ENCODE measurements at places on chromosomes 1 and 21.

GRCh38 chr1:43284546-43285110, 753 bp downstream of the C1orf210 start:
- H3K27me3 ChIP-seq, result peaks cover 10% of the 10 kb centered on the region
- peaks cover 5% of the 10 kb centered on the region for H3K36me3 ChIP-seq
- no peak for DNase-seq
- H3K4me1 ChIP-seq, result no peaks in the 10 kb centered on the region

DNA sequence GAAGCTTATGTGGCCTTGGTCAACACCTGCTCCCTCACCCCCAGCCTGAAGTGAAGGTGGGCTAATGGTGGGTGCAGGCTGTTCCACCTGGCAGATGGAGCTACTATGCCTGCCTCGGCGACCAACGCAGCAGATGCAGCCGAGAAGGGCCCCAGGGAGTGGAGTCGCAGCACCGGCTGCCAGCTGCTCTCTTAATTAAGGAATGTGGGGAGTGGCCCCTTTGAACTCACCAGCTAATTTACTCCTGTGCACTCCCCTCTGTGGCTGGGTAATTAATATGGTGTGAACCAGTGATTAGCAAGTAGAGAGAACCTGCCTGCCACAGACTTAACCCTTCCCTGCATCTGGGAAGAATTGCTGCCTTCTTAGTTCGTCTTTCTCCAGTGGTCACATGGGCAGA, 3.3 kb upstream of the SLAMF8 start:
- no peak for DNase-seq
- H3K27ac ChIP-seq, result no peak overlapping the region
- no peak overlapping the region for H3K4me3 ChIP-seq
- no peaks in the 10 kb centered on the region for H3K36me3 ChIP-seq
- peaks cover 11% of the 10 kb centered on the region for H3K27me3 ChIP-seq

GRCh38 chr1:164191191-164191590, 367.8 kb upstream of the PBX1 start:
- no peaks in the 10 kb centered on the region for H3K27me3 ChIP-seq
- no peak overlapping the region for H3K4me3 ChIP-seq
- no peak for DNase-seq
- no peak overlapping the region for H3K27ac ChIP-seq
- no peaks in the 10 kb centered on the region for H3K4me1 ChIP-seq

GRCh38 chr1:39657923-39658485, 13.9 kb downstream of the NT5C1A start:
- DNase-seq, result peak; percentile 77
- no peak overlapping the region for H3K4me3 ChIP-seq
- H3K27me3 ChIP-seq, result no peaks in the 10 kb centered on the region
- H3K36me3 ChIP-seq, result no peaks in the 10 kb centered on the region

DNA sequence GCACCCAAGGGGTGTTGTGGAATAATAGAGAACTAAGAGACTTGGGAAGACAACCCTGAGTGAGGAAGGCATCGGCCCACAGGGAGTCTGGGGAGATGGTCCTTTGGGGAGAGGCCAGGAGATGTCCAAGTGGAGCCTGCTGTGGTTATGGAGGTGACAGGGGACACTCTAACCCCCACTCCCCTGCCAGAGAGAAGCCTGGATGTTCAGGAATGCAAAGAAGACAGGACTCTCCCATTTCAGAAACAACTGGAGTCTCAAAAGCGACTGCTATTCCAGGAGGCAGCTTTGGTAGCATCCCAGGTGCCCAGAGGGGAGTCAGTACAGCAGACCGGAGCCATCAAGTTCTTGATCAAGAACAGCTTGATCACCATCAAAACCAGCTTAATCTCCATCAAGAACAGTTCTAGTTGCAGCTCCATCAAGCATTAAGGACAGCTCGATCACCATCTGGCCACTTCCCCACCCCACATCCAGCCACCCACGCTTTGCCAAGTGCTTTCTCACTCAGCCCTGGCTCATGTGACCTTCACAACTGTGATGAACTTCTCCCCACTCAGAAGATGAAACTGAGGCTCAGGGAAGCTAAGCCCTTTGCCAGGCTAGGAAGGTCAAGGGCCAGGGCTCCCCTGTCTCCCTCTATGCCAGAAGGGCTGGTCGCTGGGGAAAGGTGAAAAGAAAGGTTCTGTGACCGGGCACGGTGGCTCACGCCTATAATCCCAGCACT, 743 bp downstream of the CD52 start:
- peaks cover 6% of the 10 kb centered on the region for H3K4me1 ChIP-seq
- H3K36me3 ChIP-seq, result no peaks in the 10 kb centered on the region
- peaks cover 14% of the 10 kb centered on the region for H3K27me3 ChIP-seq
- no peak overlapping the region for H3K27ac ChIP-seq

DNA sequence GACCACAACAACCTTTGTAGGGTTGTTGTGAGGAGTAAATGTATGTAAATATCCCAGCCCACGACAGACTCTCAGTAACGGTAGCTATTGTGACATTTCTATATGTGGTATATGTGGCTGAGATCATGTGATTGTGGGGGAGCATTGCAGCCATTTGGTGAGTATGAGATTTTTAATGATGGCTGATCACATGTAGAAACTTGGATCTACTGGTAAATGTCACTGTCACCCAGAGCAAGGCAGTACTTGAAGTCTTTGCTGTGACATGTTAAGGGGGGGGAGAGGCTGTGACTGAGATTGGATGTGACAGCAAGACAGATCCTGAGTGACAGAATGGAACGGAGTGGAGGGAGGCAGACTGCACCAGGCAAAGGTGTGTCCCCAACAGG, 23.9 kb upstream of the MEF2D start:
- no peaks in the 10 kb centered on the region for H3K27me3 ChIP-seq
- no peaks in the 10 kb centered on the region for H3K4me1 ChIP-seq
- H3K36me3 ChIP-seq, result no peaks in the 10 kb centered on the region
- no peak for DNase-seq
- H3K4me3 ChIP-seq, result no peak overlapping the region
- no peak overlapping the region for H3K27ac ChIP-seq

- no peaks in the 10 kb centered on the region for H3K4me1 ChIP-seq
- no peaks in the 10 kb centered on the region for H3K27me3 ChIP-seq
- peak overlapping the region; percentile 47 for H3K27ac ChIP-seq
- H3K4me3 ChIP-seq, result no peak overlapping the region
- no peaks in the 10 kb centered on the region for H3K36me3 ChIP-seq
Measured at GRCh38 chr1:204818998-204819397, 51.7 kb upstream of the NFASC start.

- H3K36me3 ChIP-seq, result no peaks in the 10 kb centered on the region
- peaks cover 21% of the 10 kb centered on the region for H3K4me1 ChIP-seq
- H3K4me3 ChIP-seq, result peak overlapping the region; percentile 89
- DNase-seq, result no peak
Measured at GRCh38 chr1:6700853-6701436, 671 bp downstream of the DNAJC11 start.

- no peak for DNase-seq
- no peaks in the 10 kb centered on the region for H3K27me3 ChIP-seq
- peak overlapping the region; percentile 7 for H3K27ac ChIP-seq
- H3K36me3 ChIP-seq, result no peaks in the 10 kb centered on the region
Measured at GRCh38 chr1:32496127-32496526, 31.3 kb downstream of the ZBTB8B start.

- peaks cover 20% of the 10 kb centered on the region for H3K4me1 ChIP-seq
- no peaks in the 10 kb centered on the region for H3K36me3 ChIP-seq
Measured at GRCh38 chr1:93678491-93678890, 3.1 kb downstream of the BCAR3 start.

DNA sequence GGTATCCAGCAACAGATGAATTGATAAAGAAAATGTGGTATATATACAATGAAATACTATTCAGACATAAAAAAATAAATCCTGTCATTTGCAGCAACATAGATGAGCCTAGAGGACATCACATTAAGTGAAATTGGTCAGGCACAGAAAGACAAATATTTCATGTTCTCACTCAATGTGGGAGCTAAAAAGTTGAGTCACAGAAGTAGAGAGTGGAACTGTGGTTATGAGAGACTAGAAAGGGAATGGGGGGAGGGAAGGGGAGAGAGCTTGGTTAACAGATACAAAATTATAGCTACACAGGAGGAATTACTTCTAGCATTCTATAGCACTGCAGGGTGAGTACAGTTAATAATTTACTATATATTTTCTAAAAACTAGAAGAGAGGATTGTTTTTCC, 37.1 kb upstream of the SERPINC1 start:
- peaks cover 74% of the 10 kb centered on the region for H3K36me3 ChIP-seq
- H3K27me3 ChIP-seq, result no peaks in the 10 kb centered on the region
- DNase-seq, result no peak
- no peaks in the 10 kb centered on the region for H3K4me1 ChIP-seq

GRCh38 chr1:42981255-42981805, 22.7 kb upstream of the SLC2A1 start:
- H3K27me3 ChIP-seq, result no peaks in the 10 kb centered on the region
- no peak overlapping the region for H3K4me3 ChIP-seq
- H3K36me3 ChIP-seq, result no peaks in the 10 kb centered on the region
- DNase-seq, result no peak

DNA sequence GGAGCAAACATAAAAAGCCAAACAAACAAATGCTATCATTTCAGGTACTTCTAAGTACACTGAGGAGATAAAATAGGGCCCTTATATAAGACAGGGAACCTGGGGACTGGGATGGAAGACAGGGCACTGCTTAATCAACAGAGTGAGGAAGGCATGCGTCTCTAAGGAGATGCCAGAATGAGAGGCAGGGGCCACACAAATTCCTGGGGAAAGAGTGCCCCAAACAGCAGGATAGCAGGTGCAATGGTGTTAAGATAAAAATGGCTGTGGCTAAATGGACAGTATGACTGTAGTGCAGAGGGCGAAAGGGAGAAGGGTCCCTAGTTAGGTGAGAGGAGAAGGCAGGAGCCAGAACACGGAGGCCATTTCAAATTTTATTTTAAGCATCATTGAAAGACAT, 113.9 kb downstream of the ZBTB18 start:
- no peak overlapping the region for H3K4me3 ChIP-seq
- H3K36me3 ChIP-seq, result no peaks in the 10 kb centered on the region
- H3K27me3 ChIP-seq, result no peaks in the 10 kb centered on the region
- H3K27ac ChIP-seq, result no peak overlapping the region
- DNase-seq, result no peak

GRCh38 chr1:61740751-61741700, 1.3 kb upstream of the PATJ start:
- no peaks in the 10 kb centered on the region for H3K36me3 ChIP-seq
- H3K27me3 ChIP-seq, result no peaks in the 10 kb centered on the region
- no peaks in the 10 kb centered on the region for H3K4me1 ChIP-seq
- H3K27ac ChIP-seq, result peak overlapping the region; percentile 99
- peak overlapping the region; percentile 72 for H3K4me3 ChIP-seq
- DNase-seq, result no peak

- H3K27ac ChIP-seq, result peak overlapping the region; percentile 94
- no peaks in the 10 kb centered on the region for H3K36me3 ChIP-seq
- DNase-seq, result peak; percentile 91
- H3K27me3 ChIP-seq, result no peaks in the 10 kb centered on the region
- H3K4me3 ChIP-seq, result peak overlapping the region; percentile 71
Measured at GRCh38 chr1:2194898-2195673, 514 bp upstream of the FAAP20 start.
